Lower lobe of right lung (tissue), 2 donors: ENCODE measurements at places on chromosomes 1 and 21. TPM values are rescaled to one million over a fixed set of nuclear protein-coding genes. Genes with fewer than 3 reads are reported as not detected.

AGMAT gene
- not detected for total RNA-seq

SLC66A1 gene
- 15.4 TPM for total RNA-seq

KRTAP10-4 gene
- total RNA-seq, result not detected

POU3F1 gene
- not detected for total RNA-seq

NR1I3 gene
- not detected for total RNA-seq

- H3K36me3 ChIP-seq, result no peaks in the 10 kb centered on the region
- no peaks in the 10 kb centered on the region for H3K27me3 ChIP-seq
- no peak for DNase-seq
- no peak overlapping the region for H3K27ac ChIP-seq
- no peaks in the 10 kb centered on the region for H3K4me1 ChIP-seq
- H3K4me3 ChIP-seq, result no peak overlapping the region
Observed at GRCh38 chr1:247269133-247269532, 13.3 kb downstream of the VN1R5 start.
